Stimulated activated CD8-positive, alpha-beta memory T cell treated with anti-CD3 and anti-CD28 coated beads, Interleukin-15, amount 100 ng/mL, for 48 hours (primary cell): ENCODE measurements at places on chromosomes 2 and 18.

DNA sequence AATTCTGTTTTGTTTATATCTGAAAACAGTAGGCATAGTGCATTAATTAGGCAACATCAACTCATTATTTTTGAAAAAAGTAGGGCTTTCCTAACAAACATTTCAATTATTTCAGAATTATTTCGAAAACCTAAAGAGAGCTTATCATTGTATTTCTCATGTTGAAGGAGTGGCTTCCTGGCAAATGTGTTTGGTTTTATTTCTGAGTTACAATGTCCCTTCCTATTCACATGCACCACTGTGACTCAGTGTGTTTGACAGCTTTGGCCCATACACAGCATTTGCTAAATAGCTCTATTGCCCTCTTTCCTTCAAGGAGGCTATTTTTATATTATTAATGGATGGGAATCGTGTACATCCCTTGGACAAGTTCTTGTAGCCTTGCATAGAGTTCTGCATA is 205.9 kb downstream of the PTGR3 start:
- no peak for DNase-seq

DNA sequence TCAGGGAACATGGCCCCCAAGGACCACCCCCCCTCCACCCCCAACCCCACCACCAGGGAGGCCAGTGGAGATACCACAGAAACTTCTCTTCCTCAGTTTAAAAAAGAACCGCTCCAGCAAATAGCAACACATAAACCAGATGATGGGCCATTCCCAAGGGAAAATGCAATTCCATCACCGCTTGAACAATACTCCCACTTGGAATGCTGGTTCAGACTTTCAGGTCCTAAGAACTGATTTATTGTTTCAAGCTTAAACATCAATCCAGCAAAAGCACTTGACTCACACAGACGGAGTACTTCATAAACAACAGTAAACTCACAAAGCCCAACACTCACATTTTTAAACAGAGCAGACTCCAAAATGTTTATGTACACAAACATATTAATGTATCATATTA is 6.9 kb downstream of the HDAC4 start:
- no peak for DNase-seq

DNA sequence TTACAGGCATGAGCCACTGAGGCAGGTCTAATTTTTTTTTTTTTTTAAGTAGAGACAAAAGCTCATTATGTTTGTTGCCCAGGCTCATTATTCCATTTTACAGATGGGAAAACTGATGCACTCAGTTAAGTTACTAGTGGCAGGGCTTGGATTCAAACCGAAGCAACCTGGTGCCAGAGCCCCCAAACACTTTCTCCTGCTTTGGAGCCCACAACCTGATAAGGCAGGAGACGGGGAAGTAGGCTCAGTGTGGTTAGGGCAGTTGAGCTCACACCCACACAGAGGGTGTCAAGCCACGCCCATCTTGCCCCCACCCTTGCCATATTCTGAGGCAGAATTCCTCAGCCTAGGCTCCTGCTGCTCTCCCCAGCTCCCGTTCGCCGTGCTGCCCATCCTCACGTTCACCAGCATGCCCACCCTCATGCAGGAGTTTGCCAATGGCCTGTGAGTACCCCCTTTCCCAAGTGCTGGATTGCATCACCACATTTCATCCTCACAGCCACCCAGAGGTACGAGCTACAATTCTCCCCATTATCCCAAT is 5.8 kb upstream of the CTDSP1 start:
- DNase-seq = no peak

DNA sequence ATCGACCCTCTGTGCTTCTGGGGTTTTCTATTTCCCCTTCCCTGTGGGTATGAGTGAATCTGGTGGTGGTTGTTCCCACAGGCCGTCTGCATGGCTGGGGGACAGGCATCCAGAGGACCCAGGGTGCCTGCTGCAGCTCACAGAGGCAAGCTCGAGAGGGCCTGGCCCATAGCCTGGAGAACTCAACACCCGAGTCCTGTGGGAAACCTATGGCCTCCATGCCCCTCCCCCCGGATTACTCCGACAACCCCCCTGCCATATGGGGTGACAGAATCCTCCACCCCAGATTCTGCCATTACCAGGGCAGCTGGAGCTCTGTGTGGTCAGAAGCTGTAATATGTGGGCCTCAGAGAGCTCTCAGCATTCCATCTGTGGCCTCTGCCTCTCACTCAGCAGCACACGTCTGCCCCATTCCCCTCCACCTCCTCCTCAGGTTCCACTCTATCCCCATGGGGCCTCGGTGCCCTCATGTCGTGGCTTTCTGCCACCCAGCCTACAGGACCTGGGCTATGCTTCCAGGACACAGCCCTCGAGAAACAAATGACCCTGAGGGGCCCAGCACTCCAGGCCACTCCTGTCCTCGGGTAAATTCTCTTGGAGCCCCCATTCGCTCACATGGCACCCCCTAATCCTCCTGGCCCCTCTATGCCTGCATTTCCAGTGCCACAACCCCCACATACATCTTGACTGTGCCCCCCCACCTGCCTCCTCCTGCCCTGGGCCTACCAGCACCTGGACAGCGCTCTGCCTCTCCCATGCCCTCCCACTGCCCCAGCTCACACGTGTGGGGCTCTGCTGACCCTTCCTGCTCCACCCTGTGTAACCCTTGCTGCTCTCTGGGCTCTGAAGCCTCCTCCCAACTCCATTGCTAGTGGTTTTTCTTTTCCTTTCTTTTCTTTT is 3.6 kb downstream of the MZT2A start:
- no peak for DNase-seq

- no peak for DNase-seq
Measured at GRCh38 chr18:26506012-26506411, 42.3 kb downstream of the KCTD1 start.
